ENCODE measurements at places on chromosomes 6 and 20.
A peak's percentile ranks its signal among the peaks of the same experiment; 100 is the strongest.

DNA sequence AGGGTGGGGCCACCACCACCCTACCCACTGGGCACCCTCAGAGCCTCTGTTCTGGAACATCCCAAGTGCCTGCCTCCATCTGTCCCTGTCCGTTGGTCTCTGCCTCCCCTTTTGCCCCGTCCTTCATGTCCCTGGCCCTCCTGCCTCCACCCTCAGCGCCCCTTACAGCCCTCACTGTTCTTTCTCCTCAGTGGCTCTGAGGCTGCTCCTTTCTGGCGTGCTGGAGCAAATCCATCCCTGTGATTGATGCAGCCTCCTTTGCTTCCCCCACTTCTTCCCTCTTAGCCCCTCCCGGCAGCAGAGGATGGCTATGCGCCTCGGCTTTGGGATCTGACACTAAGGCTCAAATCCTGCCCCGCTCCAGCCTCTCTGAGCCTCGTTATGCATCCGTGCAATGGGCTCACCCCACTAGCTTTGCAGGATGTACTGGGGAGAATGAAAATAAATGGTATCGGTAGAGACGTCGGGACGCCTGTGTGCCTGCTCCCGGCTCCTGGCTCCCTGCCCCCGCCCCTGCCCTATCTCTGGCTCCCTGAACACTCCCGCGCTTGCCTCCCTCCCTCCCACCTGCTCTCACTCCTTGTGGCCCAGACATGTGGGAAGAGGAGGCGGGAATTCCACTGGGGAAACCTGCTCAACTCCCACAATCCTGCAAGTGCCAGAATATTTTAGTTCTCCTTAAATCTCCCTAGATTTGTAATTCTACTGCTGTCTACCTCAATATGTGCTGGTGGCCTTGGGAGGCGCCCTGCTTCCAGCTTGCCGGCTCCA, 13.1 kb downstream of the VSTM2L start:
- no peak for DNase-seq

DNA sequence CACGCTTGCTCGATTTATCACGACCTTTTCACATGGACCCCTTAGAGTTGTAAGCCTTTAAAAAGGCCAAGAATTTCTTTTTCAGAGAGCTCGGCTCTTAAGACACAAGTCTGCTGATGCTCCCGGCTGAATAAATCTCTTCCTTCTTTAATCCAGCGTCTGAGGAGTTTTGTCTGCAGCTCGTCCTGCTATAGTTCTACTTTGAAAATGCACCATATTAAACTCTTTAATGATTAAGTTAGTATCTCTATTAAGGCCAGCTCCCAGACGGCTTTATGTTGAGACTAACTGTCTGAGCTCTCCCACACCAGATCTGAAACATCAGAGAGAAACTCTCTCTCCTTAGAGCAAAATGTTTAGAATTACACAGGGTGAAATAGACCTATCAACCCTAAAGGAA, 18.0 kb upstream of the GSTA3 start:
- no peak for DNase-seq

GRCh38 chr20:38167851-38168760, 3.0 kb upstream of the TGM2 start:
- DNase-seq: no peak

DNA sequence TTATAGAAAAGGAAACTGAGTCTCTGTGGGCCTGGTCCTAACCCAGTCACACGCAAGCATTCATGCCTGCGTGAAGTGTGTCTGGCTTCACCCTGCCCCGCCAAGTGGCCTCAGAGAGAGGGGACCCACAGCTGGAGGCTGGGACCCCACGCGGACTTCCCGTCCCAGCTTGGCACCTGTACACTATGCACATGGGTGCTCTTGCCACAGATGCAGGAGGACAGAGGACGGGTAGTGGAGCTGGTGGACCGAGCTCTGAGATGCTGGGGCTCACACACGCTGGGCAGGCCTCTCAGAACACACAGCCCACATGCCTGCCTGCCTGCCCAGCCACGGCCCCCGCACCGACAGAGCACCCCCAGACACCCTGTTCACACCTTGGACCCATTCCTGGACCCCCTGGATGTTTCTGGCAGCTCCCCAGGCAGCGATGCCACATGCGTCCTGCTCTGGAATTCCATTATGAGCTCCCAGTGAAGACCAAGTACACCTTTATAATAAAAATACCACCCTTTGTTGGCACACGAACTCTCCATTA, 24.9 kb upstream of the SMOC2 start:
- no peak for DNase-seq

DNA sequence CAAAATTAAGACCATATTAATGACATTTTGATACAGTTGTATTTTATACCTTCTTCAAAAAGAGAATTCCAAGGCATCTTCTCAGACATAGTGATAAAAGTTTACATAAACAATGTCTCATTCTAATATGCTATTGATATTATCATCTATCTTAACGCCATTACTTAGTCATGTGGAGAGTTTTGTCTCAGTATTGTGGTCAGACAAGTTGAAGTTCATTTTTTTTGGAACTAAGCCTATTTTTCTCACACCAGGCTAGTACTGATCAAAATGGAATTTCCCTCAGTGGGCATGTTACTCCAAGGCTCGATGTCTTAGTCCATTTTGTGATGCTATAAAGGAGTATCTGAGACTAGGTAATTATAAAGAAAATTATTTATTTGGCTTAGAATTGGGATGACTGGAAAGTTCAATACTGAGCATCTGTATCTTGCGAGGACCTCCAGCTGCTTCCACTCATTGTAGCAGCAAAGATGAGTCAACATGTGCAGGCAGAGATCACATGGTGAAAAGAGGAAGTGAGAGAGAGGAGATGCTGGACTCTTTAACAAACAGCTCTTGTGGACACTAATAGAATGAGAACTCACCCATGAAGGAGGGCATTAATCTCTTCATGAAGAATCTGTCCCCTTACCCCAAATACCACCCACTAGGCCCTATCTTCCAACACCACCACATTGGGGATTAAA, 825.5 kb upstream of the MANEA start:
- DNase-seq: no peak

DNA sequence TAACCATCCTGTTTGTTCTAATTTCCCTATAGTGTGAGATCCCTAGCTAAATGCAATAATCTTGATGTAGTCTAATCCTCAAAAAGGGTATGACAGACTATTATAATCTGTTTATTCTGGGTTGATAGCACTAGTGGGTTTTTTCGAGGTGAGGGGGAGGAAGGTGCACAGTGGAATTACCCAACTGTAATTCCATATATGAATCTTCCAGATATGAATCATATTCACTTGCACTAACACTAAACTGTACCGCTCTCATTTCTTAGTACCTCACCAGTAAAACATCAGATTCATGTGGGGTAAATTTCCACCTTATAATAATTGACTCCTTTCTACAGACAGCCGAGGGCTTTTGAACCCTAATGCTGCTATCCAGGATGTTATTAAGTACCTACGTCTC, 16.5 kb downstream of the NCOA7 start:
- DNase-seq: peak; percentile 38

GRCh38 chr6:15524861-15525401, 137.9 kb downstream of the DTNBP1 start:
- peak; percentile 5 for DNase-seq
